T-helper 2 cell treated with Interferon-gamma antibody and Interleukin-4, amounts not matched to agents 5 μg/mL and 100 μg/mL, for 36 hours (primary cell): ENCODE measurements at places on chromosomes 16 and 17.

GRCh38 chr17:77200711-77201110, 59.9 kb downstream of the SEC14L1 start:
- no peaks in the 10 kb centered on the region for H3K27me3 ChIP-seq
- H3K36me3 ChIP-seq = peaks cover 74% of the 10 kb centered on the region
- no peak for DNase-seq
- no peak overlapping the region for H3K4me3 ChIP-seq
- H3K27ac ChIP-seq = no peak overlapping the region
- H3K4me1 ChIP-seq = no peaks in the 10 kb centered on the region

DNA sequence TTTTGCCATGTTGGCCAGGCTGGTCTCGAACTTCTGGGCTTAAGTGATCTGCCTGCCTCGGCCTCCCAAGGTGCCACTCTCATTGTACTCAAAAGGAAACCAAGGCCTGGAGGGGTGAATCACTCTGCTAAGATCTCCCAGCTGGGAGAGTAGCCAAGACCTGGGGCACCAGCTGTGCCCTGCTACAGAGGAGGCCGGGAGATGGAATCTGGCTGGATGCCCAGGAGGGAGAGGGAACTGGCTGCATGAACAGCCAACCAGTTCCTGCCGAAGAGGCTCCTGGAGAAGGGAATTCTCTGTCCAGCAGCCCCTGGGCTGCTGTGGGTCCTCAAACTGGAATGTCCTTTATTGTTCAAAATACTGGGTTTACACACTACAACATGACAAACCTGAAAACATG, 238.7 kb upstream of the CIBAR2 start:
- no peaks in the 10 kb centered on the region for H3K36me3 ChIP-seq
- H3K4me3 ChIP-seq = no peak overlapping the region
- DNase-seq = no peak
- no peak overlapping the region for H3K27ac ChIP-seq

DNA sequence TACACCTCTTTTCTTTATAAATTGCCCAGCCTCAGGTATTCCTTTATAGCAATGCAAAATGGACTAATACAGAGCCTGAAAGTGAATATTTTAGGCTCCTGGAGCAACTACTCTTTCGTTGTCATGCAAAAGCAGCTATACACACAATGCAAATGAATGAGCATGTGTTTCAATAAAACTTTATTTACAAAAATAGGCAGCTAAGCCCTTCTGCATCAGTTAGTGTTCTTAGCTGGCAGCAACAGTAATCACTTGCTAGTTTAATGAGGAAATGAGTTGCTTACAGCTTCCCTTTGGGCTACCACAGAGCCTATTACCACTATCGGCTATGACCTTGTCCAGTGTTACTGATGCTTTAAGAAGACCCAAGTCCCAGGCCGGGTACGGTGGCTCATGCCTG, 402.9 kb downstream of the XYLT1 start:
- no peak overlapping the region for H3K4me3 ChIP-seq
- no peak overlapping the region for H3K27ac ChIP-seq
- peaks cover 2% of the 10 kb centered on the region for H3K27me3 ChIP-seq
- no peaks in the 10 kb centered on the region for H3K36me3 ChIP-seq

DNA sequence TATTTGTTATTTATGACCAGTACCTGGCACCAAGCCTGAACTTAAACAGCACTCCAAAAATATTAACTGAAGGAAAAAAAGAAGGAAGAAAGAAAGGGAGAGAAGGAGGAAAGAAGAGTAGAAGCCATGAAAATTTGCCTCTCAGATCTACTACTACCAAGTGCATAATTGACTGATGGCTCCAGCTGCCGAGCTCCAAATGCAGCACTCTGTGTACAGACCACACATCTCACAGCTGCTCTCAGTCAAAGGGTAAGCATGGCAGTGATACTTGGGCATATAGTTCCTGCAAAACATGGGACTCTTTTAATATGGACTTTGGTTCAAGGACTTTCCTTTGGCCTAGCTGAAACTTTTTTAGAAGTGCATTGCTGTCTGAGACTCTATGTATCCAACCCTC, 44.0 kb upstream of the NOG start:
- H3K27me3 ChIP-seq = no peaks in the 10 kb centered on the region
- H3K4me1 ChIP-seq = no peaks in the 10 kb centered on the region
- no peaks in the 10 kb centered on the region for H3K36me3 ChIP-seq
- H3K4me3 ChIP-seq = no peak overlapping the region
- H3K27ac ChIP-seq = no peak overlapping the region
- no peak for DNase-seq
